CD4-positive, alpha-beta memory T cell (primary cell): ENCODE measurements at places on chromosomes 12 and 14.

GRCh38 chr12:117732761-117733548 lies 235.8 kb downstream of the KSR2 start:
- no peaks in the 10 kb centered on the region for H3K27me3 ChIP-seq
- H3K27ac ChIP-seq, result no peak overlapping the region
- no peaks in the 10 kb centered on the region for H3K36me3 ChIP-seq
- H3K4me3 ChIP-seq, result no peak overlapping the region
- no peak for DNase-seq

DNA sequence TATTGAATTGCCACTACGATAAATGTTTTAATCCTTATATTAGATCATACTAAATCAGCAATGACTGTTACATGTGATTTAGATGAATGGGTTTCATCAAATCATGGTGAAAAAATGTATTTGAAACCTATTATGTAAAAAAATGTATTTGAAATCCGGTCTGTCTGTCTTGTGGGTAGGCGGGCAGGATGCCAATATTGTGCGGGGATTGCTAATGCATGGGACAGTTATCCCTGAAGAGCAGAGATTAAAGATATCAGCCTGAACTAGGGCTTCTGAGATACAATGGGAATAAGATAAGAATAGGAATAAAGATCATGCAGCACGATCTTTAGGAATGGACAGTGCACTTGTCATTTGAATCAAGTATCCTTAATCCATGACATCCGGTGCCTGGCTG lies 134.0 kb downstream of the PRKCH start:
- peaks cover 71% of the 10 kb centered on the region for H3K4me1 ChIP-seq
- DNase-seq, result no peak
- H3K4me3 ChIP-seq, result no peak overlapping the region
- no peak overlapping the region for H3K27ac ChIP-seq
- peaks cover 57% of the 10 kb centered on the region for H3K36me3 ChIP-seq
- H3K27me3 ChIP-seq, result no peaks in the 10 kb centered on the region

- H3K4me1 ChIP-seq, result no peaks in the 10 kb centered on the region
- H3K27me3 ChIP-seq, result no peaks in the 10 kb centered on the region
- no peak overlapping the region for H3K27ac ChIP-seq
- H3K4me3 ChIP-seq, result no peak overlapping the region
- no peaks in the 10 kb centered on the region for H3K36me3 ChIP-seq
Measured at GRCh38 chr14:90354551-90355298, 23.0 kb upstream of the NRDE2 start.

GRCh38 chr12:68359674-68360073 lies 27.5 kb upstream of the MDM1 start:
- H3K27me3 ChIP-seq, result no peaks in the 10 kb centered on the region
- no peak for DNase-seq
- no peak overlapping the region for H3K4me3 ChIP-seq
- peaks cover 29% of the 10 kb centered on the region for H3K4me1 ChIP-seq
- no peak overlapping the region for H3K27ac ChIP-seq

DNA sequence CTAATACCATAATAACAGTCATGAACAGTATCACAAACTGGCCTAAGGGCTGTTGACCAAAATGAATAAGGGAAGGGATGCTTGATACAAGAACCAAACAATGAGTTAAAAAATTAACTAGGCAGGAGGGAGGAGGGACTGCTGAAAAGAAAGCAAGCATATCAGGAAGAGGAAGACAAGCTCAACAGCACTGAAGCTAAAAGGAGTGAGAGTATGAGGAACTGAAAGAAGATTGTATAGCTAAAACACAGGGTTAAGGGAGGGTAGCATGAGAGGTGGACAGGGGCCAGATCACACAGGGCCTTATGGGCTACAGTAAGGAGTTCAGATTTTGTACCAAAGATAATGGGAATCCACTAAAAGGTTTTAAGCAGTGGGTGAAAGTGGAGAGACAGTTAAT lies 34.1 kb downstream of the ITGA7 start:
- H3K27me3 ChIP-seq, result no peaks in the 10 kb centered on the region
- H3K27ac ChIP-seq, result no peak overlapping the region
- no peaks in the 10 kb centered on the region for H3K4me1 ChIP-seq
- H3K36me3 ChIP-seq, result no peaks in the 10 kb centered on the region
- no peak for DNase-seq

- H3K36me3 ChIP-seq, result no peaks in the 10 kb centered on the region
- no peaks in the 10 kb centered on the region for H3K27me3 ChIP-seq
- peak overlapping the region; percentile 86 for H3K27ac ChIP-seq
- DNase-seq, result peak; percentile 4
- peak overlapping the region; percentile 64 for H3K4me3 ChIP-seq
Measured at GRCh38 chr14:45084946-45085346, 1.0 kb downstream of the PRPF39 start.

DNA sequence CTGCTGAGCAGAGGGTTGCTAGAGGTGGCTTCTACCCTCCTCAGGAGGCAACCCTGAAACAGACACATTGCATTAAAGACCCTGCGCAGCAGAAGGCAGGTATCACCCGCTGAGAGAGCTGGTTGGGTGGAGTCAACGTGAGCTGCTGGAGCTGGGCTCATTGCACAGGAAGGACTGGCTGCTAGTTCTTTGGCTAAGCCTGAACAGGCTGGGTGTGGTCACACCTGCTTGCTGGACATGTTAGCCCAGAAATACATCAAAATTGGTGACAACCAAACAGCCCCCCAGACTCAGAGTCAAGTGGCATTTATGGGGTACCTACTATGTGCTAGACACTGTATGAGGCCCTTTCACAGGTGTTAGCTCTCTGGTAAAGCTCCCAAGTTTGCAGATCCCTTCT lies 33.8 kb upstream of the IRF2BPL start:
- H3K36me3 ChIP-seq, result no peaks in the 10 kb centered on the region
- no peak overlapping the region for H3K4me3 ChIP-seq
- peaks cover 6% of the 10 kb centered on the region for H3K4me1 ChIP-seq
- no peak for DNase-seq
- no peak overlapping the region for H3K27ac ChIP-seq
- no peaks in the 10 kb centered on the region for H3K27me3 ChIP-seq

GRCh38 chr14:94591073-94591472 lies 9.8 kb downstream of the SERPINA5 start:
- no peaks in the 10 kb centered on the region for H3K4me1 ChIP-seq
- DNase-seq, result no peak
- H3K36me3 ChIP-seq, result no peaks in the 10 kb centered on the region
- no peak overlapping the region for H3K4me3 ChIP-seq
- H3K27me3 ChIP-seq, result no peaks in the 10 kb centered on the region

GRCh38 chr14:93045965-93046704 lies 69.6 kb downstream of the ITPK1 start:
- no peaks in the 10 kb centered on the region for H3K27me3 ChIP-seq
- DNase-seq, result no peak
- peaks cover 5% of the 10 kb centered on the region for H3K4me1 ChIP-seq
- no peaks in the 10 kb centered on the region for H3K36me3 ChIP-seq
- no peak overlapping the region for H3K27ac ChIP-seq

GRCh38 chr12:84085046-84085445 lies 827.6 kb downstream of the SLC6A15 start:
- no peaks in the 10 kb centered on the region for H3K4me1 ChIP-seq
- no peak overlapping the region for H3K27ac ChIP-seq
- DNase-seq, result no peak
- H3K36me3 ChIP-seq, result no peaks in the 10 kb centered on the region

GRCh38 chr12:124030510-124030909 lies 57.5 kb downstream of the ZNF664 start:
- no peak for DNase-seq
- H3K27me3 ChIP-seq, result no peaks in the 10 kb centered on the region
- H3K4me1 ChIP-seq, result no peaks in the 10 kb centered on the region
- H3K27ac ChIP-seq, result no peak overlapping the region
- no peak overlapping the region for H3K4me3 ChIP-seq

- no peak overlapping the region for H3K27ac ChIP-seq
- no peak for DNase-seq
- H3K36me3 ChIP-seq, result no peaks in the 10 kb centered on the region
Measured at GRCh38 chr14:20429801-20430669, 5.9 kb downstream of the KLHL33 start.

GRCh38 chr12:114649585-114649984 lies 34.4 kb downstream of the TBX3 start:
- no peak for DNase-seq
- H3K27me3 ChIP-seq, result no peaks in the 10 kb centered on the region
- no peak overlapping the region for H3K27ac ChIP-seq
- no peak overlapping the region for H3K4me3 ChIP-seq
- H3K36me3 ChIP-seq, result no peaks in the 10 kb centered on the region

DNA sequence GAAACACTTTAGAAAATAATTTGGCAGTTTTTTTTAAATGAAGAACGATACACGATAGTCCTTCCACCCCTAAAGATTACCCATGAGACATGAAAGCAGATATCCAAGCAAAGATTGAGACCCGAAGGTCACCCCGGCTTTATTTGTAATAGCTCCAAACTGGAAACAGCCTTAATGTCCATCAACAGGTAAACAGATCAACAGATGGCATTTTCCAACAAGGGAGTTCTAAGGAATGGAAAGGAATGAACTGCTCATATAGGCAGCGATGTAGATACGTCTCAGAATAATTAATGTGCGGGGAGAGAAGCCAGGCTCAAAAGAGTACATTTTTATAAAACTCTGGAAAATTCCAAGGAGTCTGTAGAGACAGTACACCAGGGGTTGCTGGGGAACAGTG lies 23.7 kb upstream of the MEG3 start:
- H3K27me3 ChIP-seq, result no peaks in the 10 kb centered on the region
- no peak overlapping the region for H3K4me3 ChIP-seq
- no peak for DNase-seq
- no peaks in the 10 kb centered on the region for H3K36me3 ChIP-seq
- no peaks in the 10 kb centered on the region for H3K4me1 ChIP-seq

GRCh38 chr12:16062611-16063010 lies 151.5 kb downstream of the DERA start:
- no peaks in the 10 kb centered on the region for H3K4me1 ChIP-seq
- no peak overlapping the region for H3K27ac ChIP-seq
- H3K27me3 ChIP-seq, result no peaks in the 10 kb centered on the region

GRCh38 chr14:67859169-67859749 lies 39.7 kb downstream of the RAD51B start:
- H3K27ac ChIP-seq, result no peak overlapping the region
- no peak for DNase-seq
- H3K36me3 ChIP-seq, result no peaks in the 10 kb centered on the region
- H3K27me3 ChIP-seq, result no peaks in the 10 kb centered on the region

DNA sequence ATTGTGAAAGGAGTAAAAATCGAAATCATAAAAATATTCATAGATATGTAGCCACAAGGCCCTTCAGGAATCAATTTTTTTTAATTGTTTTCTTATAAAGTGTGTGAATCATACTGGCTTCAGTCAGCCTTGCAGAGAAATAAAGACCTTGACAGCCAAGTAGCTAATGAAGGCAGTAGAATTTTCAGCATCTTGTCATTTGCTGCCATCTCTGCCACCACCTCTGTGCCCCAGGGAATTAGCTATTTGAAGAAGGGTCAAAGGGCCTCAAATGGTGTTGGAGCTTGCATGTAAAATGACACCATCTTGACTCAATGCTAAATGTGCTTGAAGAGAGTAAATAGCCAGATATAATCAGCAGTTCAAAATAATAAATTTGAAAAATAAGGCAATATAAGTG lies 359.4 kb upstream of the DCN start:
- no peaks in the 10 kb centered on the region for H3K27me3 ChIP-seq
- H3K27ac ChIP-seq, result no peak overlapping the region
- H3K36me3 ChIP-seq, result no peaks in the 10 kb centered on the region
- no peak overlapping the region for H3K4me3 ChIP-seq
- DNase-seq, result no peak

- H3K4me1 ChIP-seq, result no peaks in the 10 kb centered on the region
- H3K27ac ChIP-seq, result no peak overlapping the region
- no peaks in the 10 kb centered on the region for H3K36me3 ChIP-seq
- no peak for DNase-seq
Measured at GRCh38 chr12:22118238-22118790, 72.3 kb downstream of the CMAS start.

GRCh38 chr12:16184681-16185080 lies 92.8 kb downstream of the SLC15A5 start:
- H3K36me3 ChIP-seq, result no peaks in the 10 kb centered on the region
- no peak for DNase-seq
- H3K4me3 ChIP-seq, result no peak overlapping the region
- H3K4me1 ChIP-seq, result no peaks in the 10 kb centered on the region
- no peaks in the 10 kb centered on the region for H3K27me3 ChIP-seq
- no peak overlapping the region for H3K27ac ChIP-seq

GRCh38 chr12:18982226-18982949 lies 147.1 kb upstream of the PLEKHA5 start:
- peaks cover 3% of the 10 kb centered on the region for H3K27me3 ChIP-seq
- H3K36me3 ChIP-seq, result no peaks in the 10 kb centered on the region
- no peak overlapping the region for H3K27ac ChIP-seq
- H3K4me1 ChIP-seq, result no peaks in the 10 kb centered on the region

DNA sequence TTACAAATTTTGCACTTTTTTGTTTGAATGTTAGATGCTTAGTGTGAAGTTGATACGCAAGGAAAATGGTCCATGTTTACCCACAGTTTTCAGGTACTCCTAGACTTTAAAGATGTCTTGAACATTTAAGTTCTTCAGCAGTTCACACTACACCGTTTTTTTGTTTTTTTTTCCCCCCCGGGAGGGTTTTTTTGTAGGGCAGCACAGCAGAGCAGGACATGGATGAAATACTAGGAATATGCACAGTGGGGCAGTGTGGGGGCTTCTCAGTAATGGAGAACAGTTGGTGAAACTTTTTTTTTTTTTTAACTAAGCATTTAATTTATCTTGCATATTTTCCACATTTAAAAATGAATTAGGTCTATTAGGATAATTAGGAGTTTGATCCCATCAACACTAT lies 4.9 kb downstream of the RAN start:
- H3K36me3 ChIP-seq, result peaks cover 41% of the 10 kb centered on the region
- no peak overlapping the region for H3K4me3 ChIP-seq
- no peak overlapping the region for H3K27ac ChIP-seq
- H3K27me3 ChIP-seq, result no peaks in the 10 kb centered on the region
- H3K4me1 ChIP-seq, result peaks cover 38% of the 10 kb centered on the region

GRCh38 chr12:79997096-79997791 lies 62.3 kb upstream of the PPP1R12A start:
- H3K27me3 ChIP-seq, result no peaks in the 10 kb centered on the region
- H3K27ac ChIP-seq, result no peak overlapping the region
- H3K36me3 ChIP-seq, result no peaks in the 10 kb centered on the region
- no peak overlapping the region for H3K4me3 ChIP-seq
- no peak for DNase-seq

DNA sequence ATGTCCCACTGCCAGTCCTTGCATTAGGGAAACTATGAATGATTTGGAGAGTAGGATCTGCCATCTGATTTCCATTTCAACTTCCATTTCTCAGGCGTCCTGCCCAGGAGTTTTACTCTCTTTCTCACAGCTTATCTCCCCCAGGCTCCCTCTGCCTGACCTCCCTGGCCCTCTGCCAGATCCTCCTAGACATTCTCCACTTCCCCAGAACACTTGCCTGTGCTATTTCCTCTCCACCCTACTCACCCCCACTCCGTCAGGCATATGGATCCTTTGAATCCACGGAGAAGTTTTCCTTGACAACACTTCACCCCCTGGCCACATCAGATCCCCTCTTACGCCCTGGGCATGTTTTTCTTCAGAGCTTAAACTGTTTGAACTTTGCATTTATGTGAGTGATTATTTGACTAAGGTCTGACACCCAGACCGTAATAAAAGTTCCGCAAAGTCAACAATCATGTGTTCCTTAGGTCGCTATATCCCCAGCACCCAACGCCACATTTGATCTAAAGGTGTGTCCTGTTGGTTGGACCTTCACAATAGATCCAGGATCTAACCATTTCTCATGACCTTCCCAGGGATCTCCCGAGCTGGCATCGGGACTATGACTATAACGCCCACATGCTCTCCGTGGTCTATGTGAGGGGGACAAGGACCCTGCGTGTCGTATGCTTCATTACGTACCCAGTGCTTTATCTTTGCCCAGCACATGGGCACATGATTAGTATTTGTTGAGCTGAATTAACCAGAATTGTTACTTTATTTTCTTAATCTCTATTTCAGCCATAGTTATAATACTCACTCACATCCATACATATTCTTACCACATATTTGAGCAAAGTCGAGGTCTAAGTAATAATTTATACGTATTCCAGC lies 255.8 kb upstream of the FOXN3 start:
- H3K36me3 ChIP-seq, result no peaks in the 10 kb centered on the region
- no peaks in the 10 kb centered on the region for H3K27me3 ChIP-seq
- no peak for DNase-seq
- H3K4me3 ChIP-seq, result no peak overlapping the region
